ENCODE measurements at places on chromosomes 4 and X. TPM values are rescaled to one million over a fixed set of nuclear protein-coding genes. Genes with fewer than 3 reads are reported as not detected.

The CFAP47 gene
- not detected for total RNA-seq

The FOXR2 gene
- not detected for total RNA-seq

The ETDB gene
- total RNA-seq = not detected

The MGAT4D gene
- total RNA-seq = not detected

The SLC6A8 gene
- 313 TPM for total RNA-seq

The ZFP92 gene
- 0.17 TPM for total RNA-seq

The ZMAT1 gene
- 3.6 TPM for total RNA-seq

The AMOT gene
- 26.2 TPM for total RNA-seq

The GAGE12F gene
- not detected for total RNA-seq

The SMR3B gene
- not detected for total RNA-seq

The XK gene
- total RNA-seq = 29.5 TPM

The NKX6-1 gene
- not detected for total RNA-seq

The MPP1 gene
- 28.9 TPM for total RNA-seq

The PFKFB1 gene
- not detected for total RNA-seq

The GPM6B gene
- total RNA-seq = 34.1 TPM

The FGFBP1 gene
- total RNA-seq = 39.4 TPM

The ZNF711 gene
- 1.2 TPM for total RNA-seq

The CPLX1 gene
- total RNA-seq = 1.9 TPM

The FANCB gene
- total RNA-seq = 2.2 TPM

The CPE gene
- 26.3 TPM for total RNA-seq

The ZNF674 gene
- 6.6 TPM for total RNA-seq

The RNF128 gene
- total RNA-seq = 13.5 TPM

The TMPRSS11B gene
- total RNA-seq = not detected

The GC gene
- 0.29 TPM for total RNA-seq

The NDP gene
- not detected for total RNA-seq

The TCEAL5 gene
- total RNA-seq = not detected

The HTT-AS gene
- not detected for total RNA-seq

The GPAT3 gene
- total RNA-seq = 16.7 TPM

The GJB1 gene
- total RNA-seq = 24.2 TPM

The ASMT gene
- not detected for total RNA-seq

The KCNE5 gene
- not detected for total RNA-seq

The SHISA3 gene
- total RNA-seq = 0.90 TPM

The NAA11 gene
- total RNA-seq = not detected

The ALAS2 gene
- not detected for total RNA-seq

The MAGIX gene
- total RNA-seq = 9.5 TPM

The PAGE2B gene
- total RNA-seq = not detected

The PAGE5 gene
- total RNA-seq = not detected

The TEX28 gene
- total RNA-seq = not detected

The MGST2 gene
- total RNA-seq = 134 TPM

All from mucosa of descending colon (tissue), 3 donors.